Activated B cell treated with CpG ODN at 0.5 μM for 24 hours (primary cell): ENCODE measurements at places on chromosomes 2 and 18. TPM values are rescaled to one million over a fixed set of nuclear protein-coding genes. Genes with fewer than 3 reads are reported as not detected.

- no peaks in the 10 kb centered on the region for H3K4me1 ChIP-seq
- peaks cover 2% of the 10 kb centered on the region for H3K27me3 ChIP-seq
- no peak for DNase-seq
- no peak overlapping the region for H3K27ac ChIP-seq
- H3K4me3 ChIP-seq: no peak overlapping the region
Observed at GRCh38 chr2:55805686-55806085, 112.0 kb upstream of the PNPT1 start.

DNA sequence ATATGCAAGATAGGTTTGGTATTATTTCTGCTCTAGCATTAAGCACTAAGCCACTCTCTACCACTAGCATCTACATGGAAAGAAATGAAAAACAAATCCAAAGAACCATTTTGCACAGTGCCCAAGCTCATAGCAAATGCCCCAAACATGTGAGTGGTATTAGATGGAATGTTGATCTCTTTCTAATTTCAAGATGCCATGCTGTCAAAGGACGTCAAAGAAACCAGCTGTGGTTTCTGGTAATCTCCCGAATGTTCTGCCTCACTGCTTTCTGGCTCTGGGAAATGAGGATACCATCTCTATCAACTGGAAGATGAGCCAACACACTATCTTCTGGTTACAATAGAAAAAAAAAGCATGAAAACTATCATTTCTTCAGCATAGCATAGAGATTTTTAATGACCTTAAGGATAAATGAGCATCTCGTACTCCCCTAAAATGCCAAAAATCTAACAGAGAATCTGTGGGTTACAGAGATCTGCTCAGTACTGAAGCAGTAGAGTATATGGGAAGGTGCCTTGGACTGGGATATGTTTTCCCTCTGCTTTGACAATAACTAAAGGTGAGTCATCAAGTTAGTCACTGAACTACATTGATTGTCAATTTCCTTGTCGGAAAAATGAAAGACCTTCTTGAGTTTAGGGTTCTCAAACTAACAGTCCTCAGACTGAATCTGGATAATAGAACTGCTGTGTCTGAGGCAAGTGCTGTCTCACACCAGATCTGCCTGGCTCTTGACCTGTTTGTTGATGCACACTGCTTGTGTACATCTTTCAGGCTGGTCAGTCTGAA lies 244.8 kb upstream of the NCKAP5 start:
- H3K27ac ChIP-seq: no peak overlapping the region
- H3K4me1 ChIP-seq: peaks cover 17% of the 10 kb centered on the region
- peaks cover 2% of the 10 kb centered on the region for H3K27me3 ChIP-seq
- DNase-seq: no peak
- no peak overlapping the region for H3K4me3 ChIP-seq

The DSC3 gene
- not detected in 2 replicates for total RNA-seq

DNA sequence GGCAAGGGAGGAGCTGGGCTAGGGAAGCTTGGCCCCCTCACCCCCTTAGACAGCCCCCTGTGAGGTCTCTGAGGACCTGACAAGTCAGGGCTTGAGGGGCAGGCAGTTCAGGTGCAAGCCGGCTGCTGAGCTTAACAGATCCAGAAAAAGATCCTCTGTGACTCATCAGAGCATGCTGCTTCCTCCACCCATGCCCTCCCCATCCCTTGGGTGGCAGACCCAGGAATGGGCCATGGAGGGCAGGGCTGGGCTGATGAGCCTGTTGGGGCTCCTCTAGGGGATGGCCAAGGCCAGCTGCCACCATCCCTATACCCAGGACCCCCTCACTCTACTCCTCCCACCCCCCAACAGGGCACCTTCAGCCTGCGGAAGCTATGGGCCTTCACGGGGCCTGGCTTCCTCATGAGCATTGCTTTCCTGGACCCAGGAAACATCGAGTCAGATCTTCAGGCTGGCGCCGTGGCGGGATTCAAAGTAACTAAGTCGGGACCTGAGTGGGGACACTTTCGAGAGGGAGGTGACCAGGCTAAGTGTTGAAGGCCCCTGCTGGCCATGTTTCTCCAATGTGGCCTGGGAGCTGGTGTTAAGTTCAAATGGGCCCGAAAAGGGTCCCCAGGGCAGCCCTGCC lies 1.9 kb downstream of the SLC11A1 start:
- H3K27ac ChIP-seq: no peak overlapping the region
- peaks cover 11% of the 10 kb centered on the region for H3K4me1 ChIP-seq
- H3K36me3 ChIP-seq: no peaks in the 10 kb centered on the region
- no peak for DNase-seq
- H3K4me3 ChIP-seq: no peak overlapping the region
- peaks cover 2% of the 10 kb centered on the region for H3K27me3 ChIP-seq

DNA sequence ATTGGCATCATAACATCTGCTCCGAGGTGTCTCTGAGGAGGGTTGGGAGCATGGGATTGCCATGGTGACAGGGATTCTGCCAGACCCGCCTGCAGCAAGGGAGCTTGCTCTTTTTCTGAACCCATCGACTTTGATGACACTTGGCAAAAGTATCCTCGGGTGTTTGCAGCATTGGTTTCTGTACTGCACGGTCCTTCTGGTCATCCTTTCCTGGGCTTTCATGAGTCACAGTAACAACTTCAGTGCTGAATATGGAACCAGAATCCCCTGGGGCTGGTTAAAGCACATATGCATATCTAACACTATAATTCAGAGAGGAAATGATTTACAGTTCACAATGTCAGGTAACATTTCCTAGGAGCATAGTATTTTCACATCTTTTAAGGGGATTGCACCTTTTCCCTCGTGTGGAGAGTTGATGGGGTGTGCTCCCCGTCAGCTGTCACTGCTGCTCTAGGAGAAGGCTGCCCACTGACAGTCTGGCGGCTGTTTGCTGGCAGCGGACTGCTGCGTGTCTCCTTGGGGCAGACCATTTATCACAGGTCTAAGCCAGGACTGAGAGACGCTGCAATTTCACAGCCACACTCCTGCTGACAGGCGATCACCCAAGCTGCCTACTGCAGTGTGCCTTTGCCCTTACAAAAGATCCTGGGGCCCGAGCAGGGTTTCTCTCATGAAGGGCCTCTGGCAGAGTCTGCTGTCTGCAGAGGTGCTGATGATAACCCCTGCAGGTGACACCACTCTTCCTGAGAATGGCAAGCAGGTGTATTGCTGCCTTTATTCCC lies 425.3 kb downstream of the THSD7B start:
- no peaks in the 10 kb centered on the region for H3K27me3 ChIP-seq
- no peak overlapping the region for H3K27ac ChIP-seq
- no peak for DNase-seq
- H3K4me1 ChIP-seq: no peaks in the 10 kb centered on the region

The B3GNT2 gene
- 34.0 and 34.9 TPM in 2 replicates for total RNA-seq

DNA sequence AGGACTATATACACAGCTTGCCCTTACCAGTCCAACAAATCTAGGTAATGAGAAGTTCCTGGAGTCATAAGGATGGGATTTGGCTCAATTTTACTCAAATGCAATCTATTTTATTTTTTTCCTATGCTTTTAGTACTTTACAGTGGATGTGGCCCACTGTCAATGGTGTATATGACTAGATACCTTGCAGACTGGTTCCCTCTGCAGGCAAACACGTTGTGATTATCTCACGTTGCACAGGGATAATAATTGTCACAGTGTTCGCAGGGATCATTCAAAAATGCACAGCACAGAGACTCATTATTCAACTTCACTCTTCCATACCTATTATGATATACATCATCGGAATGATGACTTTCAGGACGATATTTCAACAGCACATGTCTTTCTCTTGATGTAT lies 359.7 kb downstream of the MBD2 start:
- H3K4me3 ChIP-seq: no peak overlapping the region
- no peaks in the 10 kb centered on the region for H3K36me3 ChIP-seq
- DNase-seq: no peak
